NCI-H1092 (cell line): ENCODE measurements at places on chromosomes 3 and 15.

GRCh38 chr15:97654481-97655076 lies 305.9 kb upstream of the ARRDC4 start:
- no peak for DNase-seq

- no peak for DNase-seq
These were observed 403.9 kb upstream of the TBL1XR1 start for GRCh38 chr3:177601152-177601551.

GRCh38 chr3:188326968-188327367 lies 173.0 kb downstream of the LPP start:
- DNase-seq, result no peak

GRCh38 chr3:142947352-142947751 lies 16.1 kb downstream of the PAQR9 start:
- no peak for DNase-seq

DNA sequence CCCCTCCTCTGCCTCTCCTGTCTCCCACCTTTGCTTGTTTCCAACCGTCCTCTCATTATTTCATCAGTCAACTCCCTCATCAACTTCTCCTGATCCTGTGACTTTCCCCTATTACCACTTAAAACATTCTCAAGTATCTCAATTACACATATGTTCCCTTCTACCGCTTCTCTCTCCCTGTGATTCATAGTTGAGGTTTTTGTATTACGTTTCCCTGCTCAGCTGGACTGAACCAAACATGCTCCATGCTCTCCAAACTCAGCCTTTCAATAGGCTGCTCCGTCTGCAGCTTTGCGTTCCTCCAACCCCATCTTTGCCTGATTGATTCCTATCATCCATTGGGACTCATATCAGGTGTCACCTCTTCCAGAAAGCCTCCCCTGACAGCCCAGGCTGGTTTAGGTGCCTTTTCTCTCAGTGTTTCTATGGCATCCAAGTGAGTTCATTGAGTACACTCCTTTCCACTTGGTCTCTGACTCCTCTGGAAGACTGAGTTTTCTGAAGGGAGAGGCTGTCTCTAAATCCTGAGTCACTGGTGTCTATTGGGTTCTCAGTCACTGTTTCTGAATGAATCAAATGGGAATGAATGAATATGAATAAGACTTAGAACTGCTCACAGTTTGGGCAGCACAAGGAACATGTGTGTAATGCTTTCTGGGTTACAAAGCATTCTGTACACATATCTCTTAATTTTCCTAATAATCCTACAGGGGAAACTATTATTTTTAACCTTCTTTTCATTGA lies 56.4 kb downstream of the PLD1 start:
- no peak for DNase-seq
